Thymus (tissue), 14 donors: ENCODE measurements at places on chromosomes 6 and 20. TPM values are rescaled to one million over a fixed set of nuclear protein-coding genes. Genes with fewer than 3 reads are reported as not detected.

DNA sequence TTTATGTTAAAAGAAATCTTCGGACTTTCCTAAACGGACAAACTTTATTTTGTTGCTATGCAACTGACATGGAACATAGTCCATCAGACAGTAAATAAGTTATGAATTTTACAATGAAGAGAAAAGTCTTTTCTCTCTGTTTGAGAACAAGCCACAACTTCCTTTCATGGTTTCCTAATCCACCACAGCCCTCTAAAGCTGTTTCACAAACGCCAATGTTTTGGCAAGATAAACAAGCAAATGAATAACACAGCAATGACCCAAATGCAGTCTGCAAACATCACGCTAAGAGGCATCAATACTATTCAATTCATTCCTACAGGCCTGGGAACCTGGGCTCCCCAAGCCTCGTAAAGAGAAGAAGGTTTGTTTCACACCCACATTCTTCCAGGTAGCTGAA, 60.4 kb downstream of the HAO1 start:
- no peak for DNase-seq

DNA sequence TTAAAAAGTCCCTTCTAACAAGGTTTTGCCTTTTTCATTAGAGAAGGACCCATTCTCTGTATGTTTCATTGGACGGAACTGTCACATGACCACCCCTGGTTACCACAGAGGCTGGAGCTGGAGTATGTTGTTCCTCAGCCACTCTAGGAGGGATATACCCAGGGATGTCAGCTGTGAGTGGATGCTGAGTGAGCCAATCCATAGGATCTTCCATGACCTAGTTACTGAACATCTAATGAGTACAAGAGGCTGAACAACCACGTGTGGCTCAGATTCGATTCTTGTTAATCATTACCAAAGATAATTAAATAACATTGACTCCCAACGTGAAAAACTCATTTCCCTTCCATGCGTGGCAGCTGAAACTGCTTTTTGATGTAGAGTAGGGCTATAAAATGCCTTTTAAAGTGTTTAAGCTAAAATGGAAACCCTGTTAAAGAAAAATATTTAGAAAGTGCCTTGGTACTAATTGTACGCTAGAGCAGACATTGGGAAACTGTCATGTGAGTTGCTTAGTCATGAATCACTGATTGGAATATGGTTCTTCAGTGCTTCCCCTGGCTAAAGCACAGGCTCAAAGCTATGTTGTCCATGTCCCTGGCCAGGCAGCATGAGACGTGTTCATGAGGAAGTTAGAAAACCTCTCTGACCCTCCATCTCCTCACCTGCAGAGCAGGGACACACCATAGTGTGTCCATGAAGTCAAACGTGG, 256.1 kb downstream of the ZNF217 start:
- no peak for DNase-seq

DNA sequence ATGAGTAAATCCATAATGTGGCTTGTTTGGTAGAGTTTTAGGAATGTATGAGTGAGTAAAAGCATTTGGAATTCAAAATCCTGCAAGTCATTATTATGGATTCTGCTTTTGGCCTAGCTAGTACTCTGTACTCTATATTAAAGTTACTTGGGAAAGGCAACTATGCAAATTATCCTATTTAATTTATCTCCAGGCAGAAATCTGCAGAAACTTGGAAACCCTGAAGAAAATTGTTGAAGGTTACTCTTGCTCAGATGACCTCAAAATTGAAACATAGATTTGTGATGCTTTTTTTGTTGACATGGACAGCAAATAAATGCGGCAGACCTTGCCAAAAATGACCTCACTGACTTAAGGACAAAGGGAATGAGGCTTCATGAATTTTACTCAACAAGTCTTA, 477.1 kb upstream of the EYS start:
- DNase-seq = no peak

DNA sequence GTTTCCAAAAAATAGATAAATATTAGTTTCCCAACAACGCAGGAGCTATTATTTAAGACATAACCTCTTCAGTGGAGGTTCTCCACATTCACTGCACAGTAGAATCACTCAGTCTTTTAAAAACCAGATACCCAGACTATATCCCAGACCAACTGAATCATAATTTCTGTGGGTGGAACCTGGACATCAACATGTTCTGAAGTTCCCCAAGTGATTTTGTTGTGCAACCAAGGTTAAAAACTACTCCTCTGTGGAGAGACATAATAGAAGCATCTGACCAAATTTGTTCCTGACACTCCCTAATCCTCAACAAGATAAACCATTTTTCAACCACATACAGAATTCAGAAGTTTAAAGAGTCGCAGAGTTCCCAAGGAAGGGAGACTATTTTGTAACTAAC, 42.3 kb downstream of the STK38 start:
- no peak for DNase-seq

DNA sequence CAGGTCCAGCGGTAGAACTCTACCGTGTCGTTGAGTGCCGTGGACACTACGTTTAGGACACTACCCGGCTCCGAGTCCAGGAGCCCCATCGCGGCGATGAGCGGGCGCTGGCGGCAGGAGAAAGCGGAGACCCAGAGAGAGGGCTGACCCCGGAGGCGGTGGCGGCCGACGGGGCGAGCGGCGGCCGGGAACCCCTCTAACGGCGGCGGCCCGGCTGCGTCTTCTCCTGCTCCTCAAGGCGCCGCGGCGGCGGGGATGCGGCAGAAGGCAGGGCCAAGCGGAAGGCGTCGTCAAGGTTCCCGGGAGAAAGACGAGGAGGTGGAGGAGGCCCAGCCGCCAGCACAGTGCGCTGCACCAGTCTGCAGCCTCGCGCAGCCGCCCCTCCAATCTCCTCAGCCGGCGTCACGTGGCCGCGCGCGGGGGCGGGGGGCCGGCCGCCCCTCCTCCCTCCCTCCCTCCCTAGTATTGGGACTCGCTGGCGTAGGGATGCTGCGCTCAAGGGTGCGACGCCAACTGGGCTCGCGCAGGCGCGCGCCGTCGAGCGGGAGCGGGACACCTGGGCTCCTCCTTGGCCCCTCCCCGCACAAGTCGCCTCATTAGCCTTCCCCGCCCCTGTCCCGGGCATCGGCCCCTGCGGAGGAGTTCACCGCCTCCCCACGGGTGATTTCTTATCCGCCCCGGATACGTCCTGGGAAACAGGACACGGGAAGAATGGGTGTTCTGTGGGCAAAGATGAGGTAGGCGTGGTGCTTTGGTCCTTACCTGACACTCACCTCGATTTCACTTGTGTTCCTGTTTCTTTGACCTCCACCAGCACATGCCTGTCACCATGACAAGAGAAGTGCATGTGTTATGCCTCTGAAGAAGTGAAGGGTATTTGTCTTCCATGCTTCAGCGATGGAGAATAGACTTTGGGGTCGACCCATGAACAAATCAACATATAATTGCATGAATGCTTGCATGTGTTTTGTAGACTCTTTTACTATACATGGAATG, at the start of gene ELOVL4:
Gene ELOVL4 (minus strand): TSS at position 363 of the 996 bp plus-strand sequence. CDS start 274 bp downstream, at position 89.
- DNase-seq = peak; percentile 87

- no peak for DNase-seq
Observed at GRCh38 chr6:21747441-21747840, 153.9 kb downstream of the SOX4 start.

DNA sequence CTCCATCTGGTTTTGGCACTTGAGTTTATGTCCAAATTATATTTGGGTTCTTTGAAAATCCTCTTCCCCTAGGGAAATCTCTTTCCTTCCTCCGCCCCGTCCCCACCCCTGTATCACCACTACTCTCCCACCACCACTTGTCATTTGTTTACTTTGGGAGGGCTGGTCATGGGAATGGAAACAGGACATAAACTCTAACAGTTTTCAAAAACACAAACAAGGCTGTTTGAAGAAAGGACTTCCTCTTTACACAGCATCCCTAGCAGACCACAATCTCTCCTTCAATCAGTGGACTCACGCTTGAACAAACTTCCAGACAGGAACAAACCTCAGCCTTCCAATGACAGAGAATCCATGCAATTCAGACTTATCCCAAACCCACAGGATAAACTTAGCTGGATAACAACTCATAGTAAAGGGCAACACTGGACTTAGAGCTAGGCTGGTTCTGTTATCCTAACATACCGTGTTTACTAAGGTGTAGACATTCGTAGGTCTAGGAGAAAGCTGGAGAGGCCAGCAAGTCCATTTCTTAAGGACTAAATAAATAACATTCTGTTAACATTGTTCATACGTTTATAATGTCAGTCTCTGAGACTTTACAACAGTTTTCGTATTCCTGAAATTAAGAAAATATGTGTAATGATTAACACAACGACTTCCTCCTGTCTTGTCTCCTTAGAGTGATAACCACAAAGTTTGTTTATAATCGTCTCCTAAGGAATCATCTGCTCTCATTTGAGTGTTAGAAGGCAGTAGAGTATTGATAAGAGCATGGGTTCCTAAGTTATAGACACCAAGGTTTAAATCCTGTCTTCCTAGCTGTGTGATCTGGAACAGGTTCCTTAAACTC, 44.1 kb upstream of the CTAGE9 start:
- DNase-seq = no peak

- DNase-seq = no peak
Observed at GRCh38 chr20:56454754-56455153, 13.7 kb upstream of the RTF2 start.

GRCh38 chr20:43631598-43631997, 35.3 kb upstream of the MYBL2 start:
- DNase-seq = no peak

GRCh38 chr6:138215093-138215782, 3.1 kb downstream of the PBOV1 start:
- no peak for DNase-seq

DNA sequence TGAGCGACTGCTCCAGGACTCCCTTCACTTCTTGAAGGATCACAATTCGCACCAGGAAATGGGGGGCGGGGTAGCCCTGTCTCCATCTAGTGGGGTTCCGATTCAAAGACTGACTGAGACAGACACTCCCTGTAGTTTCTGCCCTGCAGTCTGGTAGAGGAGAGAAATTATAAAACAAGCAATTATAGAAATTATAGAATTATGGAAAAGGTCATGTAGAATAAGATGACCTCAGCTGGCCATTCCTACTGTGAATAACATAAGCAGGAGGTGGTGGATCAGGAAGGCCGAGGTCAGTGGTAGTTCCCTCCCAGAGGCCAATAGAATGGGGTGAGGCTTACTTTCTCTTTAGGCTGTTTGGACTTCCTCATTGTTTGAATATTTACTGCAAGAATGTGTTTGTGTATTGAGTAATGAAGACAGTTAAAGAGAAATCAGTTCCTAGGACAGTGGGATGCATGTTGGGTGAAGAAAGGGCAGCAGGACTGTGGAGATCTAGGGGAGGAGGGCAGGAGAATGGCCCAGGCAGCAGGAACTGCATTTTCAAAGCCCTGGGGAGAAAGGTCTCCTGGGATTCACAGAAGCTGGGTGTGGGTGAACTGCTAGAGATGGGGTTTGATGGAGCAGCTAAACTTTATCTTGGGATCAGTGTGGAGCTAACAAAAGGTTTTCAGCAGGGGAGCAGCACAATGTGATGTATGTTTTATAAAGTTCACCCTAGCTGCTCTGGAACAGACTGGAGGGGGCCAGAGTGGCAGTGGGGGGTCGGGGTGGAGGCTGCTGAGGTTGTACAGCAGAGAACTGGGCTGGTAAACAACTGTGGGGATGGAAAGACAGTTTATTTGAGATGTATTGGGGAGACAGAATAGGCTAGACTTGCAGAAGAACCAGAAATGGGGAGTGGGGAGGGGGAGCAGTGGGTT, 2.1 kb downstream of the ZNF341 start:
- DNase-seq = no peak

- DNase-seq = peak; percentile 59
Observed at GRCh38 chr20:45933266-45934045, 1.0 kb upstream of the PCIF1 start.

- no peak for DNase-seq
Observed at GRCh38 chr6:138410972-138411880, 7.2 kb downstream of the HEBP2 start.

GRCh38 chr6:99618649-99619408, 12.2 kb downstream of the PRDM13 start:
- DNase-seq = no peak

- DNase-seq = no peak
Observed at GRCh38 chr20:15799871-15800270, 773.4 kb downstream of the KIF16B start.

GRCh38 chr6:143125864-143126573, 65.3 kb downstream of the AIG1 start:
- no peak for DNase-seq

DNA sequence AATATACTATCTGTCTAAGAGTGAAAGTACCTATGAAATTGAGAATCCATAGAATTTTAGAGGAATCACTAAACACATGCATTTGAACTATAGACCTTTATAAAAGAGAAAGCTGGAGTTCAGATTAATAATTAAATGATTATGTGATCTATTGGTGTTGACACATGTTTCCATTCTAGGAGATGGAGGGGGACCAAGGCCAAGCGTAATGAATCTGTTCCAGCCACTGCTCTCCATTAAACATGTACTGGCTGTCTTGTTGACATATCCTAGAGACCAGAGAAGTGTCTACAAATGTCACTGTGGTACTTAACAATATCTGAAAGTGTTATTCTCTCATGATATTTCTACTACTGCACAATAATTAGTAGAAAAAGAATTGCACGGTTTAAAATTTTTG, 432.4 kb downstream of the BMP2 start:
- no peak for DNase-seq

DNA sequence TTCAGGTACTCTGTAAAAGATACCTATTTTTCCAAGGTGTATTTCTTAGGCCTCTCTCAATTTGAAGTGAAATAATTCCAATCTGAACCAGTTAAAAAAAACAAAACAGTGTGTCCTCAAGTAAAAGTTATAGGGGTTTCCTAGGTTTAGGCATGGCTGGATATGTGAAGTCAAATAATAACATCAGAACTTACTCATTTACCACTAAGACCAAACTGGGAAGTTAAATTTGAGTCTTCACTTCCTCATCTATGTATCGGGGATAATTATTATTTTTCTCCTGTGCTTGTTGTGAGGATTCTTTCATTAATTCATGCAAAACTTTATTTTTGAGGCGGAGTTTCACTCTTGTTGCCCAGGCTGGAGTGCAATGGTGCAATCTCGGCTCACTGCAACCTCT, 86.2 kb upstream of the PTPRK start:
- DNase-seq = no peak

- no peak for DNase-seq
Observed at GRCh38 chr20:47300071-47300470, 56.4 kb downstream of the ZMYND8 start.

- no peak for DNase-seq
Observed at GRCh38 chr20:35525639-35526038, 3.8 kb downstream of the C20orf173 start.

Gene LTA
- 8.9 TPM for total RNA-seq

Gene LY6G6C
- total RNA-seq = not detected

Gene CLDN20
- not detected for total RNA-seq

Gene BHLHE23
- total RNA-seq = 0.42 TPM

Gene SIRPB1
- 0.90 TPM for total RNA-seq

Gene TSBP1
- total RNA-seq = not detected

Gene DLL1
- total RNA-seq = 1.6 TPM

Gene TMEM74B
- total RNA-seq = 0.47 TPM

Gene CAPN11
- total RNA-seq = 3.5 TPM

Gene CALHM5
- 0.33 TPM for total RNA-seq

Gene HNF4A
- total RNA-seq = 0.05 TPM

Gene RIPK1
- total RNA-seq = 15.5 TPM

Gene MLN
- 0.61 TPM for total RNA-seq
